ENCODE measurements at places on chromosomes 1 and 21.

DNA sequence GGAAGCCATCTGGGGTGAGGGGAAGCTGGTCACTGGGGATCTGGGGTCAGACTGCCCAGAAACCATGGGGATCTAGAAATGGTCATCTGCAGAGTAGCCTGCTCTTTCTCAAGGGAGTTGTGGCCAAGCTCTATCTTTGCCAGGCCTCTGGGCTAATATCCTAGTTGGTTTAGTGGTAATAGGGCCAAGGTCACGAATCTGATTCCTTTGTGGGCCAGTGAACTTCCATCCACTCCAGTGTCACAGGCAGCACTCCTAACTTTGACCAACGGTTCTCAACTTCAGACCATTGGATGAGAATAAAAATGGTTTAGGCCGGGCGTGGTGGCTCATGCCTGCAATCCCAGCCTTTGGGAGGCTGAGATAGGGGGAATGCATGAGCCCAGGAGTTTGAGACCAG is 28.1 kb upstream of the PPP2R5A start:
- DNase-seq = no peak

GRCh38 chr1:229068270-229068987 is 202.5 kb upstream of the RAB4A start:
- no peak for DNase-seq

- DNase-seq = no peak
Observed at GRCh38 chr1:213947200-213947801, 40.5 kb upstream of the PROX1 start.

DNA sequence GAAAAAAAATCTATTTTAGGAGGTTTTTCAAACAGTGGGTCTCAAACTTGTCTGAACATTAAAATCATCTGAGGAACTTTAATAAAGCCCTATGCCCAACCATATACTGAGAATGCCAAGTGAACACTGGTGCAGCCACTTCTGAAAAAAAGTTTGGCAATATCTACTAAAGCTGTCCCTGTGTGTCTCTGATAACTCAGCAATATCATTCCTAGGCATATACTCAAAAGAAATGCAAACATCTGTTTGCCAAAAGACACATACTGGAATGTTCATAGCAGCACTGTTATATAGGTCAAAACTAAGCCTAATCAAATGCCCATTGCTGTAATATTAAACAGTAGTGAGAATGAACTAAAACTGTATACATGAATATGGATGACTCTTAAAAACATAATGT is 74.2 kb upstream of the RGS4 start:
- peak; percentile 73 for DNase-seq

GRCh38 chr1:63789856-63790605 is 16.2 kb downstream of the ROR1 start:
- DNase-seq = no peak

DNA sequence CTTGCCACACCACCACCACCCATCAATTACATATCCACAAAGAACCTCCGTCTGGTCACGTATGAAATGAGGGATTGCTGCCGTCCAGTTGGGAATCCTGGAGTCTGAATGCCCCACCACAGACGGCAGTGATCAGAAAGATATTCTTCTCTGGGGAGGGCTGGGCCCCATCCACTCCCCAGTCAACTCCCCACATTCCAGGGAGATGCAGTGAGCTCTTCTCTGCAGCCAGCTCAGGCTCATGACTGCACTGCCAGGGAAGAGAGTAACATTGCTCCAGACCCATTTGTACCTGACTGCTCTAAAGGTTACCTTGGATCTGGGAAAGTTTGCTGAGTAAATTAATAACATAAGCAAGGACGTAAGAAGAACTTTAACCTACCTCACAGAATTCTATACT is 18.3 kb downstream of the DEGS1 start:
- DNase-seq = no peak

All from fibroblast of skin of right biceps (primary cell).